ENCODE measurements at places on chromosomes 1 and 21.

DNA sequence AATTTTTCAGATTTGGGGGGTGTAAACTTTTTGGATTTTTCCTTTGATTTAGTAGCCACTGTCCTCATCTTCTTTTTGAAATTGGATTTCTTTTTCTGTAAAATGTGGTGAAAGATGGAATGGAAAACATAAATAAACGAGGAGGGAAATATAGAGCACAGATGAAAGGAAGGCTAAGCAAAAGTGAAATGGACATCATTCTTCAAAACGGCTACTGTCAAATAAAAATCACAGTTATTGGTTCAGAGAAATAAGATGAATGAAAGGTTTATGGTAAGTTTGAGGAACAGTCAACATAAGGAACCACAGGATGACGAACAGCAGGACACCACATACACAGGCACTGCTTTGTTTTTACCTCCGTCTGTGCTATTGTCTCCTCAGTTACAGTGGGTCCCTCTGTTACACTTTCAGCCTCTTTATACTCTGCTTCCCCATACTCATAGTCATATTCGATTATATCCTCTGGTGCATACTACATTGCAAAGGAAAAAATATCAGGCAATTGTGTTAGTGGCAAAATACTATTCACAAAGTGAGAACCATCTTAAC, 82.4 kb downstream of the COL11A1 start:
- no peak for DNase-seq

DNA sequence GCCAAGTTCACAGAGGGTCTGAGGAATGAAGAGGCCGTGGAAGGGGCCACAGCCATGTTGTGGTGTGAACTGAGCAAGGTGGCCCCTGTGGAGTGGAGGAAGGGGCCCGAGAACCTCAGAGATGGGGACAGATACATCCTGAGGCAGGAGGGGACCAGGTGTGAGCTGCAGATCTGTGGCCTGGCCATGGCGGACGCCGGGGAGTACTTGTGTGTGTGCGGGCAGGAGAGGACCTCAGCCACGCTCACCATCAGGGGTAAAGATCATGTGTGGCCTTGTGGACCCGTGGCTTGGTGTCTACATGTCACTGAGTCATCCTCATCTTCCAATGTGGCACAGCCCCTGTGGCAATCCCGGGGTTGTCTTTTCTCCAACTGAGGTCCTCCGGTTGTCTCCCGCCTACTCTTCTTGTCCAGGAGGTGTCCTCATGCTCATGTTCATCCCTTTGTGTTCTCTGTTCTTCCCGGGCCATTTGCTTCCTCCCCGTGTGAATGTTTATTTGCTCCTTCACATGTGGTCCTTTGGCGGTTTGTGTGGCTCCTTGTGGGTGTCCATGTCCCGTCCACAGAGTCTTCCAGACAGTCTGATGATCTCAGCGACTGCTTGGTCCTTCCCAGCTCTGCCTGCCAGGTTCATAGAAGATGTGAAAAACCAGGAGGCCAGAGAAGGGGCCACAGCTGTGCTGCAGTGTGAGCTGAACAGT, 84.2 kb downstream of the OBSCN start:
- DNase-seq = no peak

- no peak for DNase-seq
Measured at GRCh38 chr1:92274939-92275338, 23.8 kb downstream of the GLMN start.

- peak; percentile 24 for DNase-seq
Measured at GRCh38 chr21:15063081-15063813, 1.6 kb downstream of the NRIP1 start.

DNA sequence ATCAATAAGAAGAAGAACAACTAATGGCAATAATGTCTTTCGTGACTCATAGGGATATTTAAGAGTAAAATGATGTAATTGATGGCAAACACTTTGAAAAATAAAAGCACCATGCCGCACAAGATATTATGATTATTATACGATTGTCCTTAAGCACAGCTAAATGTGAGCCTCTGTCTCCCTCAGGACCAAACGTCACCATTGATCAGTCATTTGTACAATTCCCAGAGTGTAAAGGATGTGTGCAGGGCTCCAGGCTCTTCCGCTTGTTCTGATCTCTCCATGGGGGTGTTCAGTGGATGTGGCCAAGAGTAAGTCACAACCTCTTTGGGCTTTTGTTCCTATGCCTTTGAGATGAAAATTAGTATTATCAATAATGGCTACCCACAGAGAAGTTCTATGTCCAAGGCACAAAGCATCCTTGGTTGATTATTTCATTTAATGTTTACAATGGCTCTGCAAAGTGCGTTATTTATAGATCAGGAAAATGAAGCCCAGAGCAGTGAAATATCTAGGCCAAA, 17.7 kb upstream of the C1orf87 start:
- DNase-seq = no peak

DNA sequence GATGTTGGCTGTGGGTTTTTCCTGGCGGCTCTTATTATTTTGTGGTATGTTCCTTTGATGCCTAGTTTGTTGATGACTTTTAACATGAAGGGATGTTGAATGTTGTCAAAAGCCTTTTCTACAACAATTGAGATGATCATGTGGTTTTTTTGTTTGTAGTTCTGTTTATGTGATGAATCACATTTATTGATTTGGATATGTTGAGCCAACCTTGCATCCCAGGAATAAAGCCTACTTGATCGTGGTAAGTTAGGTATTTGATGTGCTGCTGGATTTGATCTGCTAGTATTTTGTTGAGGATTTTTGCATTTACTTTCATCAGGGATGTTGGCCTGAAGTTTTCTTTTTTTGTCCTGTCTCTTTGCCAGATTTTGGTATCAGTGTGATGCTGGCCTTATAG, 28.5 kb downstream of the CD55 start:
- DNase-seq = no peak

DNA sequence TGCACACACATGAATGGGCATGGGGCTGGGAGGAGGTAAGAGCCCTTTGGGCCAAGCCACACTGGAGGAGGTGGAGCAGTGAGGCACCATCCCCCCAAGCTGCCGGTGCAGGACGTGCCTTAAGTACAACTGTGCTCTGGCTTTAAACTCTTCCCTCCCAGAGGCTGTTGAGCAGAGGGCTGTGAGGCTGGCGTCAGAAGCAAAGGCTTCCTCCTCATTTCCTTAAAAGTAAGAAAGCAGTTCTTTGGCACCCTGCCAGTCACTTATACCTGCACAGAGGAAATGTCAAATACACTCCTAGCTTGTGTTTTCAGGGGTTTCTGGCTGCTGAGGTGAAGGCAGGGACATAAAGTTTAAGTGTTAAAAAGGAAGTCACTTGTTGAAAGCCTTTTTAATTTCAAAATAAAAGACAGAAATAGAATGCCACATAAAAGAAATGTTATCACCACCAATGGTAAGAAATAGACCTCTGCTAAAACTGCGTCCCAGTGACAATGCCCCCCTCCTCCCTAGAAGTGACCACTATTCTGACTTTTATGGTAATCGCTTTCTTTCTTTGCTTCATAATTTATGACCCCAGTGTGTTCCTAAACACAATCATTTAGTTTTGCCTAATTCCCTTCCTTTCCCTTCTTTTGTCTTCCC, 33.0 kb downstream of the LAMC2 start:
- peak; percentile 74 for DNase-seq

DNA sequence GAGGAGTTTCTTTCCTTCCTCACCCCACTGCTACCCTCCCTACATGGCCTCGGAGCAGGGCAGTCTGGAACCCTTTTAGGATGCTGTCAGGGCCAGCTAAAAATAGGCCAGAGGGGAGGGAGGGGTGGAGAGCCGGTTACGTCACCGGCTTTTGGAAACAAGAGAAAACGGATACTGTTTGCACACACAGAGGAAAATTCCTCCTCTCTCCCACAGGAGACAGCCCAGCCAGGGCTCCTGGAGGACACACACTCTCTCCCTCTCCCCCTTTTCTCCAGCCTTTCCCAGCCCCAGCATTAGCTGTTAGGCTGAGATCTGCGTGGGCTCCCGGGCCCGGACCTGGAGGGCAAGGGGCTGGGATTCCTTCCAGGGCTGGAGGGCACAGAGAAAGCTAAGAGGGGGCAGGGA, 20.0 kb upstream of the ALDH4A1 start:
- no peak for DNase-seq

DNA sequence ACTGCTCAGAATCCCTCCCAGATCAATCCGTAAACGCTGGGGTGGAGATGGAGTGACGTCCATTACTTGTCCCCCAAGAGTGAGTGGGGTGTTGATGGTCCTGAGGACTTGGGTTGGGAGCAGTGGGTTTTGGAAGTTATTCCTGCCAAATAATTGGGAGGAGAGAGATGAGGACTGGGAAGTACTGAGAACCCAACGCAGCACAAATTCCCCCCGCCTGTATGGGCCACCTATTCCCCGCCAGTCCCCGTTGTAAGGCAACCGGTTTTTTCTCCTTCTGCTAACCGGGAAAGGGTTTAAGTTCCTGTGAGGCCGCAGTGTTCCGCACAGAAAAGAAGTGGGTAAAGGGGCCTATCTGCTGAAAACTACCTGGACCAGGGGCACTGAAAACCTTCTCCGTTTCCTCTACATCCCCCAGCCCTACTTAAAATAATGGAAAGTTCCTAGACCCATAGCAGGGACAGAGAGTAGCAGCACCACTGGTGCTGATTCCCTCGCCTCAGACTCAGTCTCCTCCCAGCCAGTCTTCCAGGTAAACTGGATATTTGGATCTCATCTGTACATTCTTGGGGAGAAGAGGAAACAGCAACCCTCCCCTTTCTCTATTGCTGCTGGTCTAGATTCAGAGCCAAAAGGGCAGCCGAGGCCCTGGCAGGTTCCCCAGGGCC, 738 bp downstream of the LURAP1 start:
- DNase-seq = no peak

- DNase-seq = no peak
Measured at GRCh38 chr1:234879147-234880080, 249.2 kb downstream of the TOMM20 start.

- DNase-seq = no peak
Measured at GRCh38 chr1:26016258-26016952, 5.2 kb upstream of the EXTL1 start.

GRCh38 chr1:235023711-235024439, 104.8 kb downstream of the TOMM20 start:
- no peak for DNase-seq

GRCh38 chr1:68401506-68401905, 48.2 kb downstream of the RPE65 start:
- no peak for DNase-seq

- DNase-seq = no peak
Measured at GRCh38 chr1:57411262-57411661, 12.6 kb downstream of the DAB1 start.

- DNase-seq = no peak
Measured at GRCh38 chr1:3248155-3249141, 179.4 kb downstream of the PRDM16 start.

- no peak for DNase-seq
Measured at GRCh38 chr1:24914226-24915069, 15.6 kb downstream of the RUNX3 start.

- DNase-seq = peak; percentile 55
Measured at GRCh38 chr21:33185852-33186251, 43.9 kb upstream of the IFNAR2 start.

DNA sequence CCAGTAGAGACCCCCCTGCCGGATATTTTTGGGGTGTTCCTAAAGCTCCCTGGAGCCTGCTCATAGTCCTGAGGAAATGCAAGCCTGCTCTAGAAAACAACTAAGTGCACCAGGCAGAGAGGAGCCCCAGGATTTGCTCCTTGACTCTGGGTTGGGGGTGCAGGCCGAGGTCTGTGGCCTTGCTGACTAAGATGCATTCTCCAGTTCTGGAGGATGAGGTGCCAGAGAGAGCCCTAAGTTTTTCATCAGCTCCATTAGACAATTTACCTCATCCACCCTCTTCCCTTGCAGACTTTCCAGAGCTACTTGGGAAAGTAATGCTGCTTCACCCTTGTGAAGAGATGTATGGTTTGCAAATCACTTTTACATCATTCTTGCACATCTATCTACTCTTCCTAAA, 9.1 kb downstream of the TUFT1 start:
- DNase-seq = no peak

GRCh38 chr1:116150368-116150767, 39.2 kb downstream of the MAB21L3 start:
- DNase-seq = no peak

GRCh38 chr1:156414461-156415064, 45.6 kb downstream of the RHBG start:
- DNase-seq = no peak

DNA sequence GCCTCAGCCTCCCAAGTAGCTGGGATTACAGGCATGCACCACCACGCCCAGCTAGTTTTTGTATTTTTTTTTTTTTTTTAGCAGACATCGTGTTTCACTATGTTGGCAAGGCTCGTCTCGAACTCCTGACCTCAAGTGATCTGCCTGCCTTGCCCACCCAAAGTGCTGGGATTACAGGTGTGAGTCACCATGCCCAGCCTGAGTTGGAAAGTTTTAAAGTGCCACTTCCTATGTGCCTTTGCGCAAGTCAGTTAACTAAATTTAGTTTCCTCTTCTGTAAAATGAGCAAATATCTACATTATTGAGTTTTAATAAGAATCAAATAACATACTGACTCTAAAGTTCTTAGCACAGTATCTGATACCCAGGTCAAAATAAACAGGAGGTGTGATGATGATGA, 12.4 kb downstream of the SLC19A2 start:
- DNase-seq = no peak

DNA sequence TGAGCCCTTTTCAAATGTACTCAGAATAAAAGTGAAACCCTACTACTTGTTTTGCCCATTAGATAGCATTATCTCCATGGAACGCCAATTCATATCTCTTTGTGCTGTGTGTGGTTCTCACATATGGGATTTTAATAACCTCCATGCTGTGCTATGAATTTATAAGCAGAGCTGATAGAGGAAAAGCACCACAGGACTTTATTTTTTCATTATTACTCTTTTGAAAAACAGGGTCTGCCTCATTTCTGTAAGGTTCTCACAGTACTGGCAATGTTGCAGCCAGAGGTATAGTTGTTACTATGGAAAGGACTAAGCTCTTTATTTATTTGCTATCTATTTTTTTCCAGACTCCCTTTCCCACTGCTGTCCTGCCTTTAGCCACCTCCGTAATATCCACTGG, 313.7 kb downstream of the ST6GALNAC3 start:
- DNase-seq = no peak

GRCh38 chr1:109564194-109564878, 15.9 kb downstream of the GNAI3 start:
- DNase-seq = no peak

GRCh38 chr1:25204797-25205480, 27.4 kb downstream of the SYF2 start:
- DNase-seq = no peak

DNA sequence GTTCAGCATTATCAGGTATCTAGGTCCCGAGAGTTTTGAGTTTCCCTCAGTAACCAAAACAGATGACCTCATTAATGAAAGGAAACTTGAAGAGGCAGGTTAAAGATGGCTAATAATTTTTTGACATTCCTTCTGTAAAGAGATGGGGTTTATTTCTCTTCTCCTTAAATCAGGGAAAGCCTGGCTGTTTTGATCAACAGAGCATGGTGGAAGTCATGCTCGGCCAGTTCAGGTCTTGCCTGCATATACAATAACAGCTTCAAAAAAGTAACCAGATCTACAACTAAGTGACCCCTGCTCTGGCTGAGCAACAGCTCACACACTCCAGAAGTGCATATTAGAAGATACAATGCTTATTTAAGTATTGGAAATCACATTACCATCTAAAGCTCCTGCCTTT, 36.6 kb upstream of the POU2F1 start:
- no peak for DNase-seq

- DNase-seq = no peak
Measured at GRCh38 chr1:12168451-12169160, 1.8 kb downstream of the TNFRSF1B start.
